Urinary bladder (tissue), 4 donors: ENCODE measurements at places on chromosomes 11 and 22.

DNA sequence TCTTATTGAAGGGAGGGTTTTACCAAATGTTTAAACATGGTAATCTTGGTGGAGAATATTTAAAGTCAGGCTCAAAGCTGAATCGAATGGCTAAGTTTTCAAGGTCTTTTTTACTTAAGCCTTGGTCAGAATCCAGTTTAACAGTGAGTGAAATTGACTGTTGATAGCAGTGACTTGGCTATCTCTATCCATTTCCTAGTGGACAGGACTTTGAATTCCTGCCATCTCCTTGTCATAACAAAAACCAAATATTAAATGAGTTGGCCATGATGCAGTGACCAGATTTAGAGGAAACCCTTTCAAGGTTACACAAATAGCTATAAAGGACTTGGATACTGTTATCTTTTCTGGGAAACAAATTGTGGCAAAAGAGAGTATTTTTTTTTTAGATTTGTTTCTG, 92.0 kb downstream of the JRKL start:
- no peak for DNase-seq

- peak; percentile 35 for DNase-seq
These were observed 34.1 kb downstream of the PAMR1 start for GRCh38 chr11:35491231-35491871.

- DNase-seq, result no peak
These were observed 1.2 kb upstream of the INTS5 start for GRCh38 chr11:62654297-62654696.

DNA sequence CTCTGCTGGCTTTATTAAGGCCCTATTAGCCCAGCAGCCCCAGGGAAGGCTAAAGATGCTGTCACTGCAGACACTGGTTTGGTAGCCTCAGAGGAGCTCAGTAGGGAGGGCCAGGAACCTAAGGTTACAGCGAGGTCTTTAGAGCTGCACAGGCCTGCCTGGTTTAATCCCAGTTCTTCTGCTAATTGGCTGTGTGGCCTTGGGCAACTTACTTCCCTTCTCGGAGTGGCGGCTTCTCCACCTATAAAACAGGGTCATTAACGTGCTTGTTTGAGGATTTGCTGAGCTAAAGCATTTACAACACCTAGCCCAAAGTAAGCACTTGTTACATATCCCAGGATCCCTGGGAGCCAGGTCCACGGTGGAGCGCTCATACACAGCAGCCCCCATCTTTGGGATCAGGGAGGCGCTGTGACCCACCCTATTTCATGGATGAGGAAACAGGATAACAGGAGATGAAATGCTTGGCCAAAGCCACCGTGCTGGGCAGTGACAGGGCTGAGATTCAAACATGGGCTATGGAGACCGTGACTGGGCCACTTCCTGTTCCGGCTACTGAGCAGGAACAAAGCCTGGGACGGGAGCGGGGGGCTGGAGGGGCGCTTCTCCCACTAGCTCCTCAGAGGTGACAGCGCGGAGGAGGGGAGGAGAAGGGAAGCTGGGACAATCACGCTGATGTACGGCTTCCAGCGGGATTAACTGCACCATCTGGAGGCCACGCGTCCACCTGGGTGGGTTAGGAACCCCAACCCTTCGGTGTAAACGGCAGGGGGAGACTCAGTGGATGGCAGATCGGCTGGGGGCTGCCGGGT, 61.5 kb downstream of the IGLL1 start:
- no peak for DNase-seq

DNA sequence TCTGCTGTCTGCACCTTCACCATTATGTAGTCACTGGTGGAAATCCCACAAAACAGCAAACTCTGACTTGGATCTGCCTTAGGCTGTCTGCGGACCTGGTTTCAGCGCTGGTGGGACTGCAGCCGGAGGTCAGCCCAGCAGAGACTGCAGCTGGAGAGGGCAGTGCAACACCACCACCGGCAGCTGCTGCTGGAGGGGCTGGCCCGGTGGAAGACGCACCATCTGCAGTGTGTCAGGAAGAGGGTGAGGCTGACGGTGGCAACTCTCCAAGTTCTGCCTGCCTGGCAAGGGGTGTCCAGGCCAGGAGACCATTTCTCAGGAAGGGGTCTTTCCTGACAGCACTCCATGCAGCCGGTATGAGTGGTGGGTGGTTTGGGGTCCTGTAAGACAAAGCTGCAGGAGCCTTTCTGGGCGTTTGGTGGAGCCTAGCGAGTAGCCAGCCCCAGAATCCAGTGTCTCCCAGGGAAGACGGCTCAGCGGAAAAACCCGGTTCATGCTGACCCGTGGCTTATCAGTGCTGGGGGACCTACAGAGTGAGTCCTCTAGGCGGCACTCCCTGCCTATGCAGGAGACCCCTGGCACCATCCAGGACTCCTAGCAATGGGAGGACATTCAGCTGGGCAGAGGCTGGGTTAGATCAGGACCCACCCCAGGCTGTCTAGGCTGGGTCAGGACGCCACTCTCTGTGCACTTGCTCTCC, 50.8 kb downstream of the PISD start:
- no peak for DNase-seq

GRCh38 chr11:128854841-128855240, 12.3 kb downstream of the KCNJ1 start:
- DNase-seq, result no peak

DNA sequence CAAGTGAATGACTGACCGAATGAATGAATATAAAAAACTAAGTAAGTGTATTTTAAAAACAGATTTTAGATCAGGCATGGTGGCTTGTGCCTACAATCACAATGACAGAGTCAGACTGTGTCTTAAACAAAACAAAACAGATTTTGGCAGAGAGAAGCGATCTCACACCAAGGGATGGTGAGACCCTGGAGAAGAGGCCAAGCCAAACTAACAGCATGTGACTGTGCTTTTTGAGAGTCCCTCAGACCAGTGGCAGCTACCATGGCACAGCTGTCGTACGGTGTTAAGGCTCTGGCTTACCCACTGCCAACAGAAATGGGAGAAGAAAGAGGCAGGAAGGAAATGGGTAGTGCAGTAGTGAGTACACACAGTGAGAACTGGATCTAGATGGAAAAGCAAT, 60.6 kb downstream of the SGSM3 start:
- DNase-seq, result no peak

DNA sequence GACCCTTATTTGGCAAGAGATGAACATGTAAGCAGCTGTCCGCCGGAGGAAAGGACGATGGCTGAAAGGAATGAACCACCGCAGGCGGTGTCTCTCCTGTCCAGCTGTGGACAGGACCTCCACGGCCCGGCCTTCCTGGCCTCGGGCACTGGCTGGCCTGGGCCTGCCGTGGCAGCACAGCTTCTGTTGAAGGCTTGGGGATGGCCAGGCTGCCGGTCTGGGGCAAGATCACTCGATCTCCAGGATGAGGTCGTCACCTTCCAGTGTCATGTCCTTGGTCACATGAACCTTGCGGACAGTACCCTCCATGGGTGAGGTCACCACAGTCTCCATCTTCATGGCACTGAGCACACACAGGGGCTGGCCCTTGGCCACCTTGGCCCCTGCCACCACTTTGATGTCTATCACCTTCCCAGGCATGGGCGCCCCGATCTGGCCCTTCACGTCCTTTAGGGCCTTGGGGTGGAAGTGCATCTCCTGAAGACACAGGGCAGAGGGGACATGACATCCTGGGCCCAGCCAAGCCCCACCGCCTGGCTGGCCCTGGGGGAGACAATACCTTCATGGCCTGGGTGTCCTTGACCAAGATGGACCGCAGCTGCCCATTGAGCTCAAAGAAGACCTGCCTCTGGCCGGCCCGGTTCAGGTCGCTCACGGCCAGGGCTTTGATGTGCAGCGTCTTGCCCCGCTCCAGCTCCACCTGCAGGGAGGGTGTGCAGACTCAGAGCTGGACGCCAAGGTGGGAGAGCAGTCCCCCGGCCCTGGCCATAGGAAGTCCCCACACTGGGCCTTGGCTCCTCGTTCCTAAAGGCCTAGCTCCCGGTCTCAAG, 5.6 kb downstream of the RCE1 start:
- no peak for DNase-seq

GRCh38 chr22:45528046-45528445, 25.4 kb downstream of the FBLN1 start:
- DNase-seq, result no peak

GRCh38 chr11:57647372-57647771, 2.3 kb downstream of the YPEL4 start:
- no peak for DNase-seq

DNA sequence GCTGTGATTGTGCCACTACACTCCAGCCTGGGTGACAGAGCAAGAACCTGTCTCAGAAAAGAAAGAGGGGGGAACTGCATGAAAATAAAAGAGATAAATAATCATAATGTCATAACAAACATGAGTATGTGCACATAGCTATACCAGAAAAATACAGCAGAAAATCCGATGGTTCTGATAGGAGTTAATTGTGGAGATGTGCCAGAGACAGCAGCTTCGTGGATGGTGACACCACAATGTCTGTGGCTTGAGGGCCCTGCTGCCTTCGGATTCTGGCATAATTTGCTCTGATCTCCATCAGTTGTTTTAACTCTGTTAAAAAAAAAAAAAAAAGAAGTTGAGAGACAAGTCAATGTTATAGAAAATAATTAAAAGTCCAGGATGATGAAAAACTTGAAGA, 292.2 kb upstream of the MPPED2 start:
- no peak for DNase-seq

DNA sequence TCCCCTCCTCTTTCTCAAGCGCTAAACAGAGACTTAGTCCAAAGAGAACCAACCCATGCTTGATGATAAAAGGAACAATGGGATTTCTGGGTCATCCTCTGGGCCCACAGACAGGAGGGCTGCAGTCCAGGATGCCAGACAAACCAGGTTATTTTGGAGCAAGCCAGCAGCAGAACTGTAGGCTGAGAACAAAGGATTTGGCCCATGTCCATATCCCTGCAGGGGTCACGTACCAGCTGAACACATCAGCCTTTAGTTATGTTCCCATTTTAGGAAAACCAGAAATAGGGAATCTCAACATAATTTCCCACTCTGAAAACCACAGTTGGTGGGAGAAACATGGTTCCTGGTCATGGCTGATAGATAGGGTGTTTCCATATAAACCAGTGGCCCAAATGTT, 533.6 kb upstream of the CADM1 start:
- DNase-seq, result no peak

GRCh38 chr11:25925359-25925758, 406.6 kb upstream of the ANO3 start:
- no peak for DNase-seq

DNA sequence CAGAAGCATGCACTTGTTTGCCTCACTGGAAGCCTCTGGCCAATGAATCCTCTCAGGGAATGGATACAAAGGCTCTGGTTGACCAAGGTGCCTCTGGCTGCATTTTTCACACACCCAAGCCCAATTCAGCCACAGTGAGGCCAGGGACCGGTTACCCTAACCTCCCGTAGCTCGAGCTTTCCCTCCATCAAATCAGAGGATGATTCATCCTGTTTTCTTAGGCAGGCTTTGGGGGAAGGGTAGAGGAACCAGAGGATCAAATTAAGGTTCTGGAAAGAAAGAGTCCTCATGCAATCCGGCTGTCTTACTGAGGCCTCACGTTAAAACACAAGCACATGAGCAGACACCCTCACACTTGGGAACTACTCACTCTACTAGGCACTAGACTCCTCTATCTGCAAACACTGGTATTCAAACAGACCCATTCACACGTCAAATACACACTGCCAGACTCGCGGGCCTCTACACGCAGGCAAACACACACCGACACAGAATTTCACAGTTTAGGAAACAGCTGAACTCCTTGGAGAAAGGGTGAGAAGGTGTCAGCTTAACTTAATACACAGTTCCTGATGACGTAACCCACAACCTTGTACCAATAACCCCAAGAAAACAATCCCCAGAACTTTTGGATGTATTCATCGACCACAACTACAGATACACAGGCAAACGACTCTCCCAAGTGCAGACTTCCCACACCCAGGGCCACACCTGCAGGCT, 12.4 kb downstream of the NRXN2 start:
- DNase-seq, result no peak

GRCh38 chr11:73184953-73185671, 33.0 kb upstream of the P2RY2 start:
- no peak for DNase-seq

DNA sequence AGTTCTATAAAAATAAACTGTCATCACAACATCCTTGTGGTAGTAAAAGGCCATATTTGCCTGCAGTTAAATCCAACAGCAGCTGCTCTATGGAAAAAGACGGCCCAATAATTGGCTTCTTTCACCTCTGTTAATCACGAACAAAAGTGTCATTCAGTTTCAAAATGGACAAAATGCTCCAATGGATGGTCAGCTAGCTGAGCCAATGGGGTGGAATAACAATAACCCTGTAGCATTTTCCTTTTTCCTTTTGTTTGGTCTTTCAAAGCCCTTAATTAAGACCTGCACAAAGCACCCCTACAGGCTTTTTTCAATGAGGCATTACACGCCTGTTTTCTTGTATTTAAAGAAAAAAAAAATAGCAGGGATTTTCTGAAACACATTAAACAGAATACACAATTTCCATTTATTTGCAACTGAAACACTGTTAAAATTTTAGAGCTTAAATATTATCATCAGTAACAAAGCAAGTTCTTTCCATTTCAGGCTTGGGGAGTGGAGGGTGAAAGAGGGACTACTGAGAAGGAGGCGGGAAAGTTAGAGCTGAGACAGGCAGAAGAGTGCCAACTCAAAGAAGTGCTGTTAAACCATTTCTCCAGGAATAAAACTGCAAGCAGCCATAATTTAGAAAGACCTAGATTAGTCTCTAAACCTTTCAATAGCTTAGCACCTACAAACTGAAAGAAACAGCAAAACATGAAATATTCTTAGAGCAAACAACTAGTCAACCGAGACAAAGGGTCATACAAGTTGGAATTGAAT, 28.7 kb downstream of the LGR4 start:
- DNase-seq, result no peak

DNA sequence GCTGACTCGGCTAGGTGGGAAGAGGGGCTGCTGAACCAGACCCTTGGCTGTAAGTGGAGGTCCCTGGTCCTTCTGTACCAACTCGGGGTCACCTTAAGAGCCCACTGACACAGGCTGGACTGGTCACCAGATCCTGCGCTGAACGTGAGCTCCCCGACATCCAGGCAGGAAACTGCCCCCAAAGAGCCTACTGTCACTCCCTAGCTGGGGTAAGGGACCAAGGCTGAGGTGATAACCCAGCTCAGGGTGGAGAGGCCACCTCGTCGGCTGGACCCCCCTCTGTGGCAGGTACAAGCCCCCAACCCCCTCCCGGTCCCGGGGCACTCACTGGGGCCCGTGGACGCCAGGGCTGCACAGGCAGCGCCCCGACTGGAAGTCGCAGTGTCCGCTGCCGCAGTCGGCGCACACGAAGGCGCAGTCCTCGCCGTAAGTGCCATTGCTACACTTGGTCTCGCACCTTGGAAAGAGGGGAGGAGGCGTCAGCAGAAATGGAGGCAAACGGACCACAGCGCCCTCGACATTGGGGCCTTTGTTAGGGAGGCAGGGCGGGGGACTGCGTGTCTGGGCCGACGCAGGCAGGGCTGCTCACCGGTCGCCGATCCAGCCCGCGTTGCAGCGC, 7.4 kb downstream of the SCARF2 start:
- no peak for DNase-seq

- no peak for DNase-seq
These were observed 33.2 kb downstream of the ABCC8 start for GRCh38 chr11:17443423-17443822.

DNA sequence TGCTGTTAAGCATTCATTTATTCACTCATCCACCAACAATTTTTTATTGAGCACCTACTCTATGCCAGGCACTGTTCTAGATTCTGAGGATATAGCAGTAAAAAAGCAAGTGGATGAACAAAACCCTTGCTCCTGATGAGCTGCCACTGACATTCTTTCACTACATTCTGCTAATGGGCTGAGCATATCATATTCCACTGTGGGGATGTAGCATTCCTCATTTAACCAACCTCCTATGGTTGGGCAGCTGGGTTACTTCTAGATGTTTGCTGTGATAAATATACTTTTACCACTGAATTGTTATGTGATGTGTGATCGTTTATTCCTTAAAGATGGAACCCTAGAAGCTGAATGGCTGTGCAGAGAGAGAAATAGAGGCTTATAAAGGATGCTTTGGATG, 176.9 kb downstream of the MN1 start:
- no peak for DNase-seq
